Ureter (tissue), 1 donor: ENCODE measurements at places on chromosomes 7 and 10. TPM values are rescaled to one million over a fixed set of nuclear protein-coding genes. Genes with fewer than 3 reads are reported as not detected.

DNA sequence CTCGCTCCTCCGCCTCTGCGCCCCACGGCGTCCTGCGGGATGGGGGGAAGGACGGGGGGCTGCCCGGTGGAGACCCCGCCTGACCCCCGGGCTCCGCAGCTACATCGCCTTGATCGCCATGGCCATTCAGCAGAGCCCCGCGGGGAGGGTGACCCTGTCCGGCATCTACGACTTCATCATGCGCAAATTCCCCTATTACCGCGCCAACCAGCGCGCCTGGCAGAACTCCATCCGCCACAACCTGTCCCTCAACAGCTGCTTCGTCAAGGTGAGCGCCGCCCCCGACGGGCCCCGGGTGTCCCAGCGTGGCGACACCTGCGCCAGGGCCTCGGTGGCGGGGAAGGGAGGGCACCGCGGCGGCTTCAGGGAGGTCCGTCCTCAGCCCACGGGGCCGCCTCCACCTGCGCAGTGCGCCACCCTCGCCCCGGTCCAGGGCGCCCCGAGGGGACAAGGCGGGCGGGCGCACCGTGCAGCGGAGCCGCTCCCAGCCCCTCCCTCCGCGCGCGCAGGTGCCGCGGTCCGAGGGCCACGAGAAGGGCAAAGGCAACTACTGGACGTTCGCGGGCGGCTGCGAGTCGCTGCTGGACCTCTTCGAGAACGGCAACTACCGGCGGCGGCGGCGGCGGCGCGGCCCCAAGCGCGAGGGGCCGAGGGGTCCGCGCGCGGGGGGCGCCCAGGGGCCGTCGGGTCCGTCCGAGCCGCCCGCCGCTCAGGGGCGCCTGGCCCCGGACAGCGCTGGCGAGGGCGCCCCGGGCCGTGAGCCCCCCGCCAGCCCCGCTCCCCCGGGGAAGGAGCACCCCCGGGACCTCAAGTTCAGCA lies 793 bp downstream of the FOXL3 start:
- DNase-seq = no peak

Gene HIF1AN
- total RNA-seq = 50.6 TPM

DNA sequence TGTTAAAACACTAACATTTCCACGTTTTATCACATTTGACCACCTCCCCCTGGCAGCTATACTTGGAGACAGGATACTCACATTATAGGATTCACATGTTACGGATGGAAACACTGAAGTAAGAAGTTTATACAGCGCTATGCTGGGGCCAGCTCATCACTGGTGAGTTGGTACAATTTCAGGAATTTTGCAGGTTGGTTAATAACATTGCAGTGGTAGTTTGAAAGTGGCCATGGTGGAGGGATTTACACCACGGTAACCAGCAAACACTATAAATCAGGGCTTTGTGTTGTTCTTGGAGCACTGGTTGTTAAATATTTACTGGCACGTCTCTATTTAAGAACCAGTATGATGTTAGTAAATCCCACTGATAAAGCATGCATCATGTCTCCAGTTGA lies 174.0 kb downstream of the GFRA1 start:
- no peak for DNase-seq

- no peak for DNase-seq
These were observed 70.4 kb downstream of the ZFAND4 start for GRCh38 chr10:45602082-45602730.

GRCh38 chr10:72819053-72819452 lies 74.5 kb upstream of the OIT3 start:
- no peak for DNase-seq

- DNase-seq = no peak
These were observed 112.1 kb downstream of the SGMS1 start for GRCh38 chr10:50511492-50512213.

- DNase-seq = no peak
These were observed 101.9 kb upstream of the PDLIM1 start for GRCh38 chr10:95392681-95393164.

DNA sequence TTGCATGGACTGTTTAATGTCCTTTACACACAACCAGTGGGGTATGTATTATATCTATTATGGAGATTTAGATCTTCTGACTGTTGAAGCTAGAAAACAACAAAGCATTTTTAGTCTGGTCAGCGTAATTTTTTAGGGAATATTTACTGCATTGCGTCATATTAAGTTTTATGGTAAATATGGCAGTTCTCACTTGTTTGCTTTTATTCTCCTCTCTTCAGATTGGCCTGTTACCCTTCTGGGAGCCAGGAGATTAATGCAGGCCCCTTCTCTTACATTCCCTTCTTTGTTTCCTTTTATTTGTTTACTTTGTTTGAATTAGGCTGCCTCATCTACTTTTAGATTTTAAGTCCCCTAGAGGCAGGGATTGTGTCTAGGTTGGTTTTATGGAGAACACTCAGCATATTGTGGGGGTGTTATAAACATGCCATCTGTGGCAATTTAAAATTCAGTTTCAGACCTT lies 13.8 kb downstream of the UBE2D1 start:
- DNase-seq = no peak

GRCh38 chr10:7519351-7519750 lies 108.5 kb upstream of the SFMBT2 start:
- no peak for DNase-seq

DNA sequence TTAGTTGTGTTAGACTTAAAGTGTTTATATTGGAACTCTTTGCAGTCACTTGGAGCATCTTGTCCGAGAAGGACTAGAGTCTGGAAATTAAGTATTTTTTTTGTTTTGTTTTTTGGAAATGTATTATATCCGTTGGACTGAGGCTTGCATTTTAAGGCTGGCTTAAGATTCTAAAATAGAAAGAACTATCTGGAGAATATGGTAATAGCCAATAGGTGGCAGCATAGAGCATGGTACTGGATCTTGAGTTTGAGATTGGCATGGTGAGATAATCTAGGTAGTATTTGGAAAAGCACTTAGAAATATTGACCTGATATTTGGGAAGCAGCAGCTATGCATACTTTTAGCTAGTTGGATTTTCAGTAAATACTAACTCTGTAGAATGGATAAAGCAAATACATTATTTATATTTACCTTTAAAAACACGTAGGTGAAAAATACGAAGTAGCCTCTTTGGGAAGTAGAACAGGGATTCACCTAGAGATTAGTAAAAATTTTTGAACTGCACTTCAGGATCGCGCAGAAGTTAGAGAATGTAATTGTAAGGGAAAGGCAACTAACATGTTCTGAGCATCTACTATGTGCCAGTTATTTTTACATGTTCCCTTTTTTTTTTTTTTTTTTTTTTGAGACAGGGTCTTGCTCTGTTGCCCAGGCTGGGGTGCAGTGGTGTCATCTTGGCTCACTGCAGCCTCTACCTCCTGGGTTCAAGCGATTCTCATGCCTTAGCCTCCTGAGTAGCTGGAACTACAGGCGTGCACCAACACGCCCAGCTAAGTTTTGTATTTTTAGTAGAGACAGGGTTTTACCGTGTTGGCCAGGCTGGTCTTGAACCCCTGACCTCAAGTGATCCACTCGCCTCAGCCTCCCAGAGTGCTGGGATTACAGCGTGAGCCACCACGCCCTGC lies 78.6 kb downstream of the LCOR start:
- DNase-seq = no peak

Gene SCRN1
- 61.2 TPM for total RNA-seq

Gene CDK5
- 5.5 TPM for total RNA-seq

DNA sequence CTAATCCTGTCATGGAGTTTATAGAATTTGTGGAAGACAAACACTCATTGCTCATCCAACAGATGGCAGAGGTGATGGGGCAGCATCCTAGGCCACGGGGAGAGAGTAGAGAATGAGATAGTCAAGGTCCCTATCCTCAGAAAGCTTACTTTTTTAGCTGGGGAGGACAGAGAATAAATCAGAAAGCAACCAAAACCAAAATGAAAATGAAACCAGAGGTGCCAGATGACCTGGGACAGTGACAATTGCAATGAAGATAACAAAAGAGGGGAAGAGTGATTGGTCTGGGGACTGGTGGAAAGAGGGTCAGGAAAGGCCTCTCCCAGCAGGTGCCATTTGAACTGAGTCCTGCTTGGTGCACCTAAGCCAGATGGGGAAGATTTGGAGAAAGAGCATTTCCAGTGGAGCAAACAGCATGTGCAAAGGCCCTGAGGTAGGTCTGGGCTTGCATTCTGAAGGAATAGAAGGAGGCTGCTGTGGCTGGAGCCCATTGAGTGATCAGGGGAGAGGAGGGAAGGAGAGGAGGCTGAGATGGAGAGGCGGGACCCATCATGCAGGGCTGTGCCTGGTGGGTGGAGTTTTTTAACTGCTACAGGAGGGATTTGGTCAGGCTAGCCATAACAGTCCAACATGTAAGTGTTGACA lies 164.1 kb downstream of the RPS24 start:
- DNase-seq = no peak

Gene PDE6C
- total RNA-seq = not detected

DNA sequence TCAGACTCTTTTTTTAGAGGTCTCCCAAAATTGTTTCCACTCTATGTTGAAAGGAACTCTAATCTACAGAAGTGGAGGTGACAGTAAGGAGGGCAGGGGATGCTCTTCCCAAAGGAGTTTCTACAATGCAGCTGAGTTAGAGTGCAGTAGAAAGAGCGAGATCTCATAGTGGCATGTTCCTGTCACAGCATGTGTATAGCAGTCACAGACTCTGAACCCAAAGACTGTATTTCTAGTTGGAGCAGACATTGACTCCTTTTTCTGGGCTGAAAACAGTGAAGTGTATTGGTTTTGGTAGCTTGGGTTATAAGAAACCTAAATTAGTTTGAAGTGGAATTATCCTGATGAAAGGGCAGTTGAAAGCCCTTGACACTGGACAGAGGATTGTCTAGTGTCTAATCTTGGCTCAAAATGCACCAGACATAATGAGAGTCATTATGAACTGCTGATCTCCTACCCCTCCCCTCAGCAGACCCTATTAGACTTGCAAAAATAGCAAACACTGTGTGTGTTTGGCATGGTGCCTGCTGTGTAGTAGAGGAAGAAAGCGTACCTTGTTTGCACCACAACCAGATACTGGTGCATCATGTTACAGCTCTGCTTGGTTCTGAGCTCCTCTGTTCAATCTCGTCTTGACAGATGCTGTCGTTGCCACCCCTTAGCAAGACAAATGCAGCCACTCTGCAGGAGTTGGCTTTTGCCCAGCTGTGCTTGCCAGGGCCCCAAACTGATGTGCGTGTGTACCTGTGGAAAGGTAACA lies 336.0 kb downstream of the AUTS2 start:
- DNase-seq = no peak

Gene CASD1
- 27.3 TPM for total RNA-seq

GRCh38 chr7:104149822-104150221 lies 58.0 kb downstream of the ORC5 start:
- no peak for DNase-seq

GRCh38 chr10:46090258-46090812 lies 44.3 kb upstream of the MSMB start:
- DNase-seq = no peak

GRCh38 chr10:42986633-42987032 lies 90.2 kb upstream of the RET start:
- no peak for DNase-seq

- DNase-seq = no peak
These were observed 69.7 kb upstream of the TNS3 start for GRCh38 chr7:47651355-47652317.
